ENCODE measurements at places on chromosomes 6 and 20.

DNA sequence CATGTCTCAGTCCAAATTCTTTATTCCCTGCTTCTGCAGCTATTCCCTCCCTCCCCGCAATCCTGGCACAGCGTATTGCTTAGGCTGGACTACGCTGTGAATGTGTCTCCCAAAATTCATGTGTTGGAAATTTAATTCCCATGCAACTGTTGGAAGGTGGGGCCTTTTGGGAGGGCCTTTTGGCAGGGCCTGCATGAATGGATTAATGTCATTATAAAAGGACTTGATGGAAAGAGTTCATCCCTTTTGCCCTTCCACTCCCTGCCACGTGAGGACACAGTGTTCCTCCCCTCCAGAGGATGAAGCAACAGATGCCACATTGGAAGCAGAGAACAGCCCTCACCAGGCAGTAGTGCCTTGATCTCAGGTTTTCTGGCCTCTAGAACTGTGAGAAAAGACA lies 20.4 kb upstream of the NOTCH4 start:
- no peak for DNase-seq

DNA sequence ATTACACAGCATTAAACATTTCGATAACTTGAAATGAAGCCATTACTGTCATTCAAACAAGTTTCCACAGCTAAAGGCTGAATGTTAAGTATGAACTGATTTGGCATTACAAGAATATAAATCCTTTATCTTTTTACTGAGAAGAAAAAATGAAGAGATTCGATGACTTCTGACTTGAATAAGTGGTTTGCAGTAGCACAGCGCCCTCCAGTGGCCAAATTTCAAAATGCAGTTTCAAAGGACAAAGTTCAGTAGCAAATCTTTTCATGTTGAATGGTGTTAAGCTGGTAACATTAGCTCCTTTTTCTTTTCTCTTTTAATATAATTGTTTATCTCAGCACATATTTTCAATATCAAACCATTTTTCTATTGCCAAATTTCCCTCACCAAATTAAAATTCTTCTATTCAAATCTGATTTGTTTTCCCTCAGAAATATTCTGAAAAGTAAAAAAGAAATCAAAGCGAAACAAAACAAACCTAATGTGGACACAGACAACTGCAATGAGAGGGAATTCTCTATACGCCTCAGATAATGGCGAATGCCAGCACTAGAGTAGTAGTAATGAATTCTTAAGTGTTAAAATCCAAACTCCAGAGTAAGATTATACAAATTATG lies 145.7 kb downstream of the BTBD9 start:
- peak; percentile 82 for DNase-seq

GRCh38 chr20:63321148-63321831 lies 28.3 kb downstream of the COL20A1 start:
- no peak for DNase-seq

- DNase-seq = peak; percentile 9
Observed at GRCh38 chr20:51563486-51564332, 21.2 kb upstream of the NFATC2 start.

- DNase-seq = no peak
Observed at GRCh38 chr6:33785778-33786177, 3.2 kb downstream of the LEMD2 start.

- DNase-seq = peak; percentile 77
Observed at GRCh38 chr6:593139-593906, 63.6 kb downstream of the HUS1B start.

GRCh38 chr20:45061244-45061643 lies 39.7 kb downstream of the KCNS1 start:
- DNase-seq = no peak

DNA sequence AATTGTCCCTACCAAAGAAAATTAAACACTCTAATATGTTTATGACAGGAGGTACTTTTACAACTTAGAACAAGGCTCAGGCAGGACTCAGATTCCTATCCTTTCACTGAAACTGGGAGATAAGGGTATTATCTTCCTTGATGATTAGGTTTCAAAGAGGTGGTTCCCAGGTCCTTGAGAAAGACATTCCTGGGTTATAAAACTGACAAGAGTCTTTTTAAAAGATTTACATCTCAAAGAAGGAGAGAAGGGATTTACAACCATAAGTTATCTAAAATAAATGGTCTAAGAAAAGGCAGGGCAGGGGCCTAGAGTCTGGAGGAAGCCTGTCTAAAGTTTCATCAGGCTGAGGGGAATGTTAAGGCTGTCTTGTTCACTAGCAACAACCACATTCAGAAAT lies 1492.5 kb downstream of the HACE1 start:
- DNase-seq = no peak

DNA sequence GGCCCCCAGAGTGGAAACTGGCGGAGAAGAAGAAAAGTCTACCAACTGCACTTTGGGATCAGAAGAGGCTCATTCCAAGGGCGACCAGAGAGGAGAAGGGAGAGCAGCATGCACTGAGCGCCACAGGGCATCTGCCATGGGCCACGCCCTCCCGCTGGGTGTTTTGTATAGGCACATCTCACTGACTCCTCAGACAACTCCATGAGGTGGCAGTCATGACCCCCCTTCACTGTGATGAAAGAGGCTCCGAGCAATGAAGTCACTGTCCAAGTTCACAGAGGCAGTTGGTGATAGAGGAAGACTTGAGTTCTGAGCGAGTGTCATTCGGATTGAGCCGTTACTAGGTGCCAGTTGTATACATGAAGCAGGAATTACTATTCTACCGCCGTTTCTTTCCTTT lies 15.4 kb downstream of the BPIFB1 start:
- peak; percentile 20 for DNase-seq

GRCh38 chr6:73131706-73132105 lies 93.6 kb downstream of the KHDC1L start:
- DNase-seq = no peak

DNA sequence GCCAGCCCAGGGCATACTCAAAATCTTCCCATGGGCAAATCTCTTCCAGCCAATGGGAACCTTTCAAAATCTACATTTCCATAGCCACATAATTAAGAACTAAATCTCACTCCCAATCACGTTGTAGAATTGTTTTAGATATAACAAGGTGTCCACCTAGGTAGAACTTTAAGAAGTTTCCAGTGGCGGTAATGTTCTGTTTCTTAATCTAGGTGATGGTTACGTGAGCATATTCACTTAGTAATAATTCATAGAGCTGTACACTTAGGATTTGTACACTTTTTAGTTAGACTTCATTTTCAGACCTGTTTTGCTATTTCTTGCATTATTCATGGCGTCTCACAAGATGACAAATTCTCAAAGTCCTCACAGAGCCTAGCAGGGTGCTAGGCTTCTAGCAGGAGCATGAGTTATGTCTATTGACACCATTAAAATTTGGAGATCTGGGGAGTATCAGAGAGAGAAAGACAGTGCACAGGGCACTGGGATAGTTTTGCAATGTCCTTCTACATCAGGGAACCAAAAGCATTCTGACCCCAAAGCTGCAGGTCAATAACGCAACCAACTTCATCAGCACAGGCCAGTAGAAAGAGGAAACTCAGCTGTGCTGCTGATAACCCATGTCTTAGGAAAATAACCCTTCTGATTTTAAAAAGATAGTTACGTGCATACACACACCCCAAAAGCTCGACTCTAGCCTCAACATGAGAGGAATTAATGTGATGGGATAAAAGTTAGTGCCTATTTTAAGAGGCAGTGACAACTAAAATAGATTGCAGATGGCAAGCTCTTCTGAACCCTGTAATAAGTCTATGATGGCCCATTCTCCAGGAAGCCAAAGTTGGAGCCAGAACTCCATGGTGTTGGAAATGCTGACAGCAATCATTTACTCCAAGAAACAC lies 518.1 kb upstream of the JARID2 start:
- no peak for DNase-seq

GRCh38 chr6:166905013-166905412 lies 51.3 kb downstream of the RNASET2 start:
- DNase-seq = no peak

DNA sequence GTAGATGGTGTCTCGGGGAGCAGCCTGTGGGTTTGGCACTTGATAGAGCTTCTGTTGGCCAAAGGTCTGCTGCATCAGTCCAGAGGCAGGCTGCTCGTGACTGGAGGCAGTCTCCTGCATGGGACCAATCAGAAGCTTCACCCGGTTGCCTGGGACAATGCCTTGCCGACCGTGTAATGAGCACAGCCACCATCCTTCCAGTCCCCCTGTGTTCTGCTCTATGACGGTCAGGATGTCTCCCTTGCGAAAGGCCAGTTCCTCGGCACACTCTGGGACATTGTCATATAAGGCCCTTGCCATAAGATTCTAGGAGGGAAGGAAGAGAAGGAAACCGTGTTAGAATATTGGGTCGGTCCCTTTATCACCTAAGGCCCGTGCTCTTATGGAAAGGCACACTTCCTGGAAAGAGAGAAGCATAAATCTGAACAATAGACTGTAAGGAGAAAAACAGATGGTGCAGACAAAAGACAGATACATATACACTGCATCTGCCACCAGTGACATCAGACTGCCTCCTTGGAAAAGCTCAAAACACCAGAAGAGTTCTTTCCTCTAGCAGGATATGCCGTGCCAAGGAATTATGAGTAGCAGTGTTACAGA lies 18.9 kb downstream of the NEDD9 start:
- no peak for DNase-seq

DNA sequence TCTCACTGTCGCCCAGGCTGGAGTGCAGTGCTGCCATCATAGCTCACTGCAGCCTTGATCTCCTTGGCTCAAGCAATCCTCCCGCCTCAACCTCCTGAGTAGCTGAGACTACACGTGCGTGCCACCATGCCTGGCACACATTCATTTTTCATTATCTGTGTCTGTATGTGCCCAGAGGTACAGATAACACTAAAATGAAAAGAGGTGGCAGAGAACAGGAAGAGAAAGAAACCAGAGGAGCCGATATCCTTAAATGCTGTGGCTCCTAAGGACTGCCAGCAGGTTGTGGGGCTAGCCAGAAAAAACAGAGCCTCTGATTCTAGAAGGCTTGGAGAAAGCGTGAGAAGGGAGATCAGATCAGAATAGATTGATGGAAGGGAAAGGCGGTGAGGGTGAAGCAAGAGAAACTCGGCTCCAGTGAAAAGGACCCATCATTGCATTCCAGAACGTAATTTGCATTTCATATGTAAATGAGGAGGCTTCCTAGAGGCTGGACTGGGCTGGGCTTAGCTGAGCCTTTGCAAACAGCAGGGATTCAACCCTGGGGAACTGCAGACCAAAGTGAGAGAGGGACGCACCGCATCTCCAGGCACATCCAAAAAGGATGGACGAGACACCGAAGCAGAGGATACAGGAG lies 64.2 kb downstream of the GCNT2 start:
- no peak for DNase-seq

DNA sequence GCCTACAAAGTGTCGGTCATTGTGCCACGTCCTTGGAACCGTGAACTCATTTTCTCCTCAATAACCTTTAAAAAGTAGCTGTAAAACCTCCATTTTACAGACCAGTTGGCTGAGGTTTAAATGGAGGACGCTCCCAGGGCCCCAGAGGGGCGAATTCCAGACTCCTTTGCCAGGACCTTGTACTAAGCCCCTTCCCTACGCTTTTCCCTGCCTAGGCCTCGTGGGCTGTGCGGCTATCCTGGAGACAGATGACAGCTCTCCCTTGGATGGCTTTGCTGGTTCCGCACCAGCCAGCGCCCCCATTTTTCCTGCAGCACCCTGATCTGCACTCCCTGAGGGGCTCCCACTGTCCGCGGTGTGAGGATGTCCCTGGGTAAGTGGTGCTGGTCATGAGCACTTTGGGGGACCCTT lies 12.1 kb upstream of the SNHG17 start:
- DNase-seq = no peak

DNA sequence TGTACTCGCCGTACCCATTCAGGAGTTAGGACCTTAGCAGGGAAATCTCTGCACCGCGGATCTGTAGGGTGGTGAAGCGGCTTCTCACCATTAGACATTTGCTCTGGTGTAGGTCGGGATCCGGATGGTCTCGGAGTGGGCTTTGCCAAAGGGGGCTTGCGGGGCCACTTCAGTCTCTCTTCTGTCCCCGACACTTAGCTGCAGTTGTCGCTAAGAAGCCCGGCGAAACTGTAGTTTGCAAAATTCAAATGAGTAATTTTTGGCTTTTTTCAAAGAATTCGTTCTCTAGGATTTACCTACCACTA lies 433 bp downstream of the QRSL1 start:
- DNase-seq = no peak

DNA sequence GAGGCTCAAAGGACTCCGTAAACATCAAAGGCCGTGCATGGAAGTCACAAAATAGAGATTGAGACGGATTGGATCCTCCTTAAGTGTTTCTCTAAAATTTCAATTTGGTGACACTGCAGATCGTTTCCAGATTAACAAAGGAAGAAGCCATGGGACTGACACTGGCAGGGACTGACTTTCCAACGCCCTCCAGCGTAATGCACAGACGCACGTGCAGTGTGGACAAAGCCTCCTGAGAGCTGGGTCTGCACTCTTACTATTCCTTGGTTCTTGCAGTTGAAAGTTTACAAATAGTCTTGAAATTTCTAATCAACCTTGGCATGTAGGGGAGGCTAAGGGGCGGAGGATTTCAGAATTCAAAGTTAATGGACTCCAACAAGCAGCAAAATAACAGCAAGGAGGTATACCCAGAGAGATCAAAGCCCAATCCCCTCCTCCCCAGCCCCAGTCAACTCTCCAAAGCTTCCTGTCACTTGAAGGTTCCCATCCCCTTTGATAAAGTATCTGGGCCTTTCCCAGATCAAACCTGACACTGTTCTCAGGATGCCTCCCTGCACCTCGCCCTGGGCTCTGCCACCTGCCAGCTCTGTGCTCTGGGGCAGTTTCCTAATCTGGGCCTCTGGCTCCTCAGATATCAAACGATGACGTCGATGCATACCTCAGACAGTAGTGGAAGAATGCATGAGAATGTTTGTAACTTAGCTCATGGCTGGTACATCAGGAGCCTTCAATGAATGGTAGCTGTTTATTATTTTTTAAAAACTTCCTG lies 106.5 kb upstream of the TRAF3IP2 start:
- DNase-seq = no peak

DNA sequence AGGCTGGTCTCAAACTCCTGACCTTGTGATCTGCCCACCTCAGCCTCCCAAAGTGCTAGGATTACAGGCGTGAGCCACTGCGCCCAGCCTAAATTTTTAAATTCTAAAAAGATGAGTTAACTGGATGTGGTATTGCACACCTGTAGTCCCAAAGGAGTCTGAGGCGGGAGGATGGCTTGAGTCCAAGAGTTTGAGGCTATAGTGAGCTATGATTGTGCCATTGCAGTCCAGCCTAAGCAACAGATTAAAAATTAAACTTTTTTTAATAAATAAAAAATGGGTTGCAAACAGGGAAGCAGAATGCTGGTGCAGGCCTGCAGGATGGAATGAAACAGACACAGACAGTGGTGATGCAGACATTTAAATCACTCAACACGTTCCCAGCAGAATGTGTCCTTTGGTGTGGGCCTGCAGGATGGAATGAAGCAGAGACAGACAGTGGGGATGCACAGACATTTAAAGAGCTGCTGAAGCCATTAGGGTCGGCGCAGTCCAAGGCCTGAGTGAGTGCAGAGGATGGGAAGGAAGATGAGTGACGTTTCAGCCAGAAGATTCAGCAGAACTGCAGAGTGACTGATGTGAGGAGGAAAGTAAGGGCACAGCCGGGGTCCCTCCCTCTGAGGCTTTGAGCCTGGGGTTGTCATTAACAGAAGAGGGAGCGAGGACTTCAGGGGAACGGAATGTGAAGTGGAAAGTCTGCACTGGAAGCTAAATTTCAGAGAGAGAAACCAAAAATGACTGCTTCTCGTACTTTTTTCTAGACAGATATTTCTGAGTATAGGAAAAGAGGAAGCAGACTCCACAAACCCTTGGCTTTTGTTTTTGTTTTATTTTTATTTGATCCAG lies 117.5 kb downstream of the RIN2 start:
- DNase-seq = no peak

All from NAMALWA (cell line).